D721Med (cell line): ENCODE measurements at places on chromosomes 2 and 18.

DNA sequence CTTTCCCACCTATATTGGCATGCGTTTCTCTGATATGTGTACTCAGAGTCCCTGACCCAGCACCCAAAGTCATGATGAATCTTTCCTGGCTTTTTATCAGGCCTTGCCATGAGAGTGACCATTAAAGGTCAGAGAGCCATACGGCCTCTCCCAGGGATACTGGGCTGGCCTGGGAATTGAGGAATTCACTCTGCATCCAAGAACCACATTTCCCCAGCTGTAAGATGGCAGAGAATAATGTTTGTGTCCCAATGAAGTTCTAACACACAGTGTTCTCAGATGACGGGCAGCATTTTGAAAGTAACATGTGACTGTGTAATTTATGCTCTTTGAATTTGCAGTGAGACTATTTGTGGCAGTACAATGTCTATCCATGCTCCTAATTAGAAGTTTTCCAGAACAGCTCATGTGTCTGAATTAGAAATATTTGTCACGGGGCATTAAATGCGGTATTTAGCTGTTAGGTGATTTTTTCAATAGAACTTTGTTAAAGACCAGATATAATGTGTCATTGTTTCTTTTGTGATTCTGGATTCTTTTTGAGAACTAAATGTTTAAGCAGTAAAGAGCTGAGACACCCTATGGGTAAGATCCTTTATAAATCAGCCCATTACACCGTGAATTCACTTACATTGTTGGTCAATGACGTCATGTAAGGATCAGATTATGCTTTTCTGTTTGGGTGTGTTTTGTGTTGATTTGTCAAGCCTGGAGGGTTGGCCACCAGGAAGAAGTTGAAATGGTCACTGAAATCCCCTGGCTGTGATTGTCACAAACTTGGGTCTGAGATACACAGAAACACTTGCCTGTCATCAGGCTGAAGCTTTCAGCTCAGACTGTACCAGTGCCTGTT lies 7.3 kb upstream of the SLC3A1 start:
- no peak for DNase-seq

DNA sequence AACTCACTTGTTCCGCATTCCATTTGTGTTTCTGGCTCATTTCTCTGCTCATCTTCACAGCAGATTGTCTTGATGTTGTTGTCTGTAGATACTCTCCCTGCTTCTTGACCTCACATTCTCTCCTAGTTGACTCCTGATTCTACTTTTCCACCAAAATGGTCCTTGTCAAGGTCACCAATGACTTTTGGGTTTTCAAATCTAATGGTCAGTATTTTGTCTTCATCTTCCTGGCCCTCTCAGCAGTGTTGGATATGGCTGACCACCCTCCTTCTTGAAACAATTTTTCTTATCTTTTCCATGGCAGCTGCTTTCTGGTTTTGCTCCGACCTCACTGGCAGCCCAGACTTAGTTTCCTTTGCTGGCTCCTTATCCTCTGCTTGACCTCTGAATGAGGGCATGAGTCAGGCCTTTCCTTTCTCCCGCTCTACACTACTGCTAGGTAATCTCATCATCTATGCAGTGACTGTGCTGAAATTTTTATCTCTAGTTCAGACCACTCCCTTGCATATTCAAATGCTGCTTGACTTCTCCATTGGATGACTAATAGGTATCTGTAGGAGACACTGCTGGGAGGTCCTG lies 386.6 kb upstream of the SPRED2 start:
- DNase-seq, result no peak

DNA sequence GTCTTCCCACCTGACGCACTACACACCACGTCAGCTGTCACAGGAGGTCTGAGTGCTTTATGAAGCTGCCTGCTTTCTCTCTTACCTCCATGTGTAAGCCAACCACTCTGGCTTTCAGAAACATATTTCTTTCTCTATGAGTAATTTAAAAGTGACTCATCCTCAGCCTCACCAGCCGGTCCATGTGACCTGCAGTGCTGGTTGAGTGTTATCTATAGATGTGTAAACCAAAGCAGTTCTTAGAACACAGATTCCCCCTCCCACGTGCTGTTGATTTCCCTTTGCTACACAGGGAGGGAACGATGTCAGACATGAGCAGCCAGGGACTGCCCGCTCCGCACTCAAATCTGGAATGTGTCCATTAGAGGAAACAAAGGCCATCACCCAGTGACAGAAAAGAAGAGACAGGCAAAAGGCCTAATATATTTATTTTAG lies 157.8 kb downstream of the BCL2 start:
- DNase-seq, result no peak

GRCh38 chr2:84816426-84817026 lies 64.4 kb downstream of the TRABD2A start:
- no peak for DNase-seq

GRCh38 chr2:60556576-60557485 lies 3.4 kb upstream of the BCL11A start:
- DNase-seq, result no peak
